ENCODE measurements at places on chromosomes 2 and 18.

DNA sequence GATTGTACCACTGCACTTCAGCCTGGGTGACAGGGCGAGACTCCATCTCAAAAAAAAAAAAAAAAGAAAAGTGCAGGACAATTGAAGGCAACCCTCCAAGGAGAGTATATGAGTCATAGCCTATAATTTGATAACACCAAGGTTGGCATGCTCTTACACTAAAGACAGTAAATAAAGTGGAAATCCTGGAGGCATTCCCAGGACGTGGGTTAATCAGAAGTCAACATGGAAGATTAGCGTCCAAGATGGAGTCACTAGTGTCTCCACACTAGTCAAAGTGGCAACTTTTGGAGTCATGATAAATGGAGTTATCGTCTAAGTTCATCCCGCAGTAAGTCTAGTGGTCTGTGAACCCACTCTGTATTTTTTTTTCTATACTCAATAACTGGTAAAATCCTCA, 21.2 kb upstream of the UGGT1 start:
- no peak for DNase-seq

GRCh38 chr2:137254052-137254451, 488.7 kb downstream of the THSD7B start:
- no peak for DNase-seq

GRCh38 chr2:105309147-105309545, 20.4 kb downstream of the TGFBRAP1 start:
- no peak for DNase-seq

GRCh38 chr2:168158586-168158985, 88.8 kb downstream of the STK39 start:
- no peak for DNase-seq

GRCh38 chr2:160566717-160567116, 73.1 kb upstream of the RBMS1 start:
- DNase-seq = no peak

DNA sequence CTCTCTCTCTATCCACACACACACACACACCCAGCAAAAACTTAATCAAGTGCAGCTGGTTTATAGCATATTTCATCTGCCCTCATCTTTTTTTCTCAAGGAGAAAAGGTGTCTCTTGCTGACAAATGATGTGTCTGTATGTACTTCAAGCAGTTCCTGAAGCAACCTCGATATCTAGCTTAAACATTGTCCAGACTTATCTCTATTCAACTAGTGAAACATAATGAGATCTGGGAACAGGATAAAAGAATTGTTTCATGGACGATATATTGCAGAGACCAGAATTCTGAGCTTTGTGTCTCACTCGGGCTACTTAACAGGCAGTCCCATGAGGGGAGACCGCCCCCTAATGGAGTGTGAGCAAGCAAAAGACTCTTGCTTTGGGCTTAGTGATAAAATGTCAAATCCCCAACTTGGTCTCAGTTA, 929.2 kb upstream of the SOX11 start:
- DNase-seq = no peak

GRCh38 chr2:177261116-177262060, 3.1 kb downstream of the NFE2L2 start:
- no peak for DNase-seq

GRCh38 chr18:78767648-78768071, 212.0 kb upstream of the SALL3 start:
- DNase-seq = no peak

DNA sequence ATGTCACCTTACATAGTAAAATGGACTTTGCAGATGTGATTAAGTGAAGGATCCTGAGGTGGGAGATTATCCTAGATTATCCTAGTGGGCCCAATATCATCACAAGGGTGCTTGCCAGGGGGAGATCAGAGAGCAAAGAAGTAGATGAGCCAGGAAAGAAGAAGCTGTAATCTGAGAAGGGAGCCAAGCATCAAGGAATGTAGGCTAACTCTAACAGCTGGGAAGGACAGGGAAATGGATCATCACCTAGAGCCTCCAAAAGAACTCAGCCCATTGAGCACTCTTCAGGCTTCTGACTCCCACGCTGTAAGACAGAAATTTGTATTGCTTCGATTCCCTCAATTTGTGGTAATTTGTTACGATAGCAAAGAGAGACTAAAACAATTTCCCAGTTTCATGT, 309.9 kb downstream of the LRP1B start:
- no peak for DNase-seq

Measured in stimulated activated CD8-positive, alpha-beta memory T cell treated with anti-CD3 and anti-CD28 coated beads, Interleukin-12 subunit alpha, Interleukin-12 subunit beta, amount 100 ng/mL, for 1 hour (primary cell).